ENCODE measurements at places on chromosomes 5 and 9.

- H3K4me3 ChIP-seq, result no peak overlapping the region
- no peaks in the 10 kb centered on the region for H3K27me3 ChIP-seq
- DNase-seq, result no peak
- H3K36me3 ChIP-seq, result no peaks in the 10 kb centered on the region
- no peak overlapping the region for H3K27ac ChIP-seq
Measured at GRCh38 chr5:17966640-17967402, 332.6 kb downstream of the TAF11L14 start.

DNA sequence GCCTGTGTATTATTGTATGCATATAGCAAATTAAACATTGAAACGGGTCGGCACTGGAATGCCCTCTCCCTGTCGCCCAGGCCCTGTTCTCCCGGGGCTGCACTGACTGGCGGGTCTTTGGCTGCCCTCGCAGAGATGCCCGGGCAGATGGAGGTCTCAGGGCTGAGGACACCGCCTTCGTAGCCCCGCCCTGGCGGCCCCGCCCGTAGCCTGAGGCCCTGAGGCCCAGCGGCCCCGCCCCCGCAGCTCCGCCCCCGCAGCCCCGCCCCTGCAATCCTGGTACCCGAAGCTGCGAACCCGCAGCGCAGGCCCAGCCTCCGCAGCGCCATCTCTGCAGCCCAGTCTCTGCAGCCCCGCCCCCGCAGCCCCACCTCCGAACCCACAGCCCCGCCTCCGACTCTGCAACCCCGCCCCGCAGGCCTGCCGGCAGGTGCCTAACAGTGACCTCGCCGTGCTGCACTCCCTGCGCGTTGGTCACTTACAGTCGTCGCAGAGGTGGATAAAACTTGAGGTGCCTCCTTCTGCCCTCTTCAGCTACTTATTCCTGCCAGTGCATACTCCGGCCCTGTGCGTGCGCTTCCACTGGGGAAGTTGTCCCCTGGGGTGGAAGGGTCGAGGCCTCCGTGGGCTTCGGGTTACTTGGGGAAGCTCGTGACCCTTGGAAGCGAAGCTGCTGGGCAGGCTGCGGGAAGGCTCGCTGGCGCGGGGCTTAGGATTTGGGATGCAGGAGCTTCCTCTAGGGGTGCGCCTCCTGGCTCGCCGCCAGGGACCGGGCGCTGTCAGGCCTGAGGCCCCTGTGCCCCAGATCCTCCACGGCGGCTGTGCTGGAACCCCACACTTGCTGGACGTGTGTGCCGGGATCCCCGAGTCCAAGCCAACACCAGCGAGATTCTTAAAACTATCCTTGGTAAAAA lies 72.3 kb downstream of the ICE1 start:
- no peak overlapping the region for H3K4me3 ChIP-seq
- no peak overlapping the region for H3K27ac ChIP-seq
- peaks cover 18% of the 10 kb centered on the region for H3K4me1 ChIP-seq
- peaks cover 2% of the 10 kb centered on the region for H3K27me3 ChIP-seq
- DNase-seq, result peak; percentile 89

DNA sequence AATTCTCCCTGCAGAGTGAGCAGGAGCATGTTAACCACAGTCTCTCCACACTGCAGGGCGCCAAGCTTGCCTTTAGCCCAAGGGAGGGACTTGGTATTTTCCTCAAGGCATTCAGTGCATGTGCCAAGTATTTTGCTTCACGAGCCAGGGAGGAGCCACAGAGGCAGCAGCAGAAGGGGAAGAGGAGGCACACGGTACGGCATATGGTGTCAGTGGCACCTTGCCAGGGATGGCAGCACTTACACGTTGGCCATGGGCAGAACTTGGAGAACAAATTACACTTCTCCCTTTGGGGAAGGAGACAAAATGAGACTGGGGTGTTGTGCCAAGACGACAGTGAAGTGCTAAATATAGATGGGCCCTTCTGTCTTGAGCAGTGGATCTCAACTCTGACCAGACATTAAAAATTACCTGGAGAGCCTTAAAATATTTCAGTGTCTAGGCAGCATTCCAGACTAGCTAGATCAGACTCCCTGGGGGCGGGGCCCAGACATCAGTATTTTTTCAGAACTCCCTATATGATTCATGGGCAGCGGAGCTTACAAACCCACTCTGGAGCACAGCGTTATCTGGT lies 155.8 kb downstream of the DRD1 start:
- DNase-seq, result no peak
- no peaks in the 10 kb centered on the region for H3K36me3 ChIP-seq
- H3K27me3 ChIP-seq, result no peaks in the 10 kb centered on the region
- H3K4me3 ChIP-seq, result no peak overlapping the region
- no peaks in the 10 kb centered on the region for H3K4me1 ChIP-seq

GRCh38 chr5:122145906-122146305 lies 16.6 kb downstream of the ZNF474 start:
- no peak overlapping the region for H3K4me3 ChIP-seq
- H3K27ac ChIP-seq, result no peak overlapping the region
- no peaks in the 10 kb centered on the region for H3K36me3 ChIP-seq
- DNase-seq, result no peak
- H3K27me3 ChIP-seq, result no peaks in the 10 kb centered on the region

DNA sequence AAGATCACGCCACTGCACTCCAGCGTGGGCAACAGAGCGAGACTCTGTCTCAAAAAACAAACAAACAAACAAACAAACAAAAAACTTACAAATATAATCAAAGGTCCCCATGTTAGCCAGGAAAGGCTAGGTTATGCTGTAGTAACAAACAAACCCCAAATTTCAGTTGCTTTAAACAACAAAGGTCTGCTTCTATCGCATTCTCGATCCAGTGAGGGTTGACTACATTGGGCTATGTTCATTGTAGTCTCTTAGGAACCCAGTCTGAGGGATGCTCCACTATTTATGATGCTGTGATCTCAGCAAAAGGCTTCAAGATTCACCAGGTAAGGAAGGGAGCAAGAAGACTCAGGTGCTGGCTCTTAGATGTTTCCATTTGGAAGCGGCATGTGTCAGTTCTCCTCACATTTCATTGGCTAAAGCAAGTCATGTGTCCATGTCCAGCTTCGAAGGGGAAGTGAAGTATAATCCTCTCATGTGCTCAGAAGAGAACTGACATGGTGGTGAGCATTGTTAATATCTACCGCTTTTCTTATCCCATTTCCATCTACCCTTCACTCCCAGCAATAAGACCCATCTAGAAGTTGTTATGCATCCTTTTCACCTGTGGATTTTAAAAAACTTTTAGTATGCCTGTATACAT lies 26.5 kb upstream of the NEK6 start:
- no peak overlapping the region for H3K27ac ChIP-seq
- no peaks in the 10 kb centered on the region for H3K36me3 ChIP-seq
- H3K4me3 ChIP-seq, result no peak overlapping the region
- H3K4me1 ChIP-seq, result no peaks in the 10 kb centered on the region

DNA sequence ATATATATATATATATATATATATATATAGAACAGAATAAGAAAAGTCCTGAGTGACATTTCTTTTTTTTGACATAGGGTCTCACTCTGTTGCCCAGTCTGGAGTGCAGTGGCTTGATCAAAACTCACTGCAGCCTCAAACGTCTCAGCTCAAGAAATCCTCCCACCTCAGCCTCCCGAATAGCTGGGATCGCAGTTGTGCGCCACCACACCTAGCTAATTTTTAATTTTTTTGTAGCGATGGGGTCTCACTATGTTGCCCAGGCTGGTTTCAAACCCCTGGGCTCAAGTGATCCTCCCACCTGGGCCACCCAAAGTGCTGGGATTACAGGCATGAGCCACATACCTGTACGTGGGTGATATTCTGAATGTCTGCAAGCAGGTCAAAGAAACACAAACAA lies 48.3 kb downstream of the SPRY4 start:
- no peak for DNase-seq
- H3K4me1 ChIP-seq, result no peaks in the 10 kb centered on the region
- no peak overlapping the region for H3K4me3 ChIP-seq
- no peaks in the 10 kb centered on the region for H3K36me3 ChIP-seq
- H3K27me3 ChIP-seq, result no peaks in the 10 kb centered on the region

- no peaks in the 10 kb centered on the region for H3K4me1 ChIP-seq
- DNase-seq, result no peak
- H3K4me3 ChIP-seq, result no peak overlapping the region
- H3K36me3 ChIP-seq, result no peaks in the 10 kb centered on the region
Measured at GRCh38 chr9:119240546-119240945, 128.7 kb downstream of the BRINP1 start.

DNA sequence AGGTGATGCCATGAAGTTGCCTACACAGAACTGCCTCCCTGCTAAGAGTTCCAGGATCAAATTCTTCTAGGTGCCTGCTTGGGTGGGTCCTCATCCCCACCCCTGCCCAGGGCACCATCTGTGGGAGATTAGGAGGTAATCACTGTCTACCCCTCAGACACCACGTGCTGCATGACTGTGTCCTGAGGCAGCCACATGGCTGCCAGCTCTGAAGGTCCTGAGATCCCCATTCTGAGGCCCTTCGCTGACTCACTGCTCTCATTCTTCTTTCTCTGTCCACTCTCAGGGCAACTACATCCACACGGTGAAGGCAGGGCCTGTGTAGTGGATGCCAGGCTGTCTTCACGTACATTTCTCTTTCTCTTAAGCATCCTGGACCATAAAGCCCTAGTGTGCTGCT lies 222.9 kb upstream of the ANKRD55 start:
- H3K36me3 ChIP-seq, result no peaks in the 10 kb centered on the region
- H3K4me3 ChIP-seq, result no peak overlapping the region
- peaks cover 2% of the 10 kb centered on the region for H3K4me1 ChIP-seq

GRCh38 chr9:108864446-108864845 lies 2.4 kb downstream of the ACTL7A start:
- H3K27me3 ChIP-seq, result no peaks in the 10 kb centered on the region
- no peak overlapping the region for H3K4me3 ChIP-seq
- H3K36me3 ChIP-seq, result peaks cover 2% of the 10 kb centered on the region
- DNase-seq, result no peak

DNA sequence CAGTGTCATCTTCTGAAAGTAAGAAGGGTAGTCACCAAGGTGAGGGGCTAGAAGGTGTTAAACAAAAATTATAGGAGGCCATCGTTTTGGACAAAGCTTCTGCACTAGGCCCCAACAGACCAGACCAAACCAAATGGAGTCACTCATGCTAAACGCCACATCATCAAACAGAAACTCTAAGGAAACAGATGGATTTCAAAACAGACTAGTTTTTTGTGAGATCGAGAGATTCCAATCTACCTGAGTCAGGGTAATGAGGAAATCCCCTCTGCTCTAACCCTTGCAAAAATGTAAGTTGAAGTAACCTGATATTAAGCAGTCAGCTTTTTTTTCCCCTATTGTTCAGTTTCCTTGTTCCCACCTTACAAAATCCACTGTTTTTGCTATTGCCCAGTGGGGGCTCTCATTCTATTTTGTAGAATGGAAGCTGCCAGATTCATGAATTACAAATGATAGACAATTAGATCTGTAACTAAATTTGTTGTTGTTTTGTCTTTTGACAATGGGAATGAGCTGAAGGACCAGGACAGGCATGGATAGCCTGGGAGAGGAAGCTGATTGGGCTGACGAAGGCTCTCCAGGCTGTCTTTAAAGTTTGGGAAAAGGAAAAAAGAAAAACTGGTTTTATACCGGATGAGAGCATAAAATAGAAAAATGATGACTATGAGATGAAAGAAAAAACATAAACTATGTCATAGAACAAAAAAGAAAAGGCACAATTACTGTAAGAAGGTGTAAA lies 94.7 kb upstream of the ADAMTSL1 start:
- no peak overlapping the region for H3K27ac ChIP-seq
- DNase-seq, result no peak
- H3K4me1 ChIP-seq, result no peaks in the 10 kb centered on the region
- H3K27me3 ChIP-seq, result no peaks in the 10 kb centered on the region
- no peaks in the 10 kb centered on the region for H3K36me3 ChIP-seq
- no peak overlapping the region for H3K4me3 ChIP-seq

DNA sequence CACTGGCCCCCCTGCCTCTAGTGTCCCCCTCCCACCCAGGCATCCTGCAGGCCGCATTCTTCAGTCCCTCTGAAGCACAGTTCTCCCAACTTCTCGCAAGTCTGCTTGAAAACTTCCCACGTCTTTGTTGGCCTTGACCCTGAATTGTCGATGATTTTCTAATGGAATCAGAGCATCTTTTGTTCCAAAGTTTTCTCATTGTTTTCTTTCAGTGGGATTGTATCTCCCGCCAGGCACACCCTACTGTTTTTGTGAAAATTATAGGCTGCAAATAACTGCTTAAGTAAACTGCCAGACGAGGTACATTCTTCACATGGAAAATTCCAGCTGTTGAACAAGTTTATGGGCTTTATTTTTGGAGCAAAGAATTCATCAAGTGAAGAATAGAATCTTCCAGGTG lies 122.6 kb upstream of the SLC25A48 start:
- DNase-seq, result no peak
- H3K36me3 ChIP-seq, result no peaks in the 10 kb centered on the region
- peaks cover 4% of the 10 kb centered on the region for H3K27me3 ChIP-seq
- H3K4me1 ChIP-seq, result no peaks in the 10 kb centered on the region
- no peak overlapping the region for H3K27ac ChIP-seq

DNA sequence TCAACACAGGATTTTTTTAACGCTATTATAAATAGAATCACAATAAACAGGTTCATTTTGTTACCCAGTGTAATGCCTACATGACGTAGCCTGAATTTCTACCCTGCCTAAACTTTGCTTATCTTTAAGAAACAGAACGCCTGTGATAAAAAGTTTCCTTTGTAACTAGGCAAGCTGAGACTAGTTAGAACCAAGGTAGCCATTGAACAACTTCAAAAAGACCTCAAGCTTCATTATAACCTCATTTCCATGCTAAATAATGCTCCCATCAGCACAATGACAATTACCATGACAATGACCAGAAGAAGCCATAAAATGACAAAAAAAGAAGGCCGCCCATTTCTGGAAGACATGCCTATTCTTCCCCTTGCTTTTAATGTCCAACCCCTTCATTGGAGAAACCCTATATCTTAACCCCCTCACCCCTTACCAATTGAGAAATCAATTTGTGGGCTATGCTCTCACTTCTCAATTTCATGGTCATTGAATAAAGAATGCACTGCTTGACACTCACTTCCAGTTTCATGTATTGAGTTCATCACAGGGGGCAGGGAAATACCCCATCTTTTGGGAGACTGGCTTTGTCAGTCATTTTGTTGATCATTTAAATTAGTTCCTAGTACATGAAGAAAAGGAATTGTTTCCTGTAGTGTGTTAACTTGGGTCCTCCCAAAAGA lies 276.8 kb downstream of the MCTP1 start:
- no peak for DNase-seq
- H3K36me3 ChIP-seq, result no peaks in the 10 kb centered on the region
- H3K27ac ChIP-seq, result no peak overlapping the region
- H3K4me3 ChIP-seq, result no peak overlapping the region
- no peaks in the 10 kb centered on the region for H3K4me1 ChIP-seq

GRCh38 chr9:109708451-109708945 lies 71.5 kb upstream of the PALM2AKAP2 start:
- H3K27me3 ChIP-seq, result peaks cover 6% of the 10 kb centered on the region
- H3K4me1 ChIP-seq, result no peaks in the 10 kb centered on the region

- H3K27me3 ChIP-seq, result no peaks in the 10 kb centered on the region
- DNase-seq, result no peak
- H3K4me1 ChIP-seq, result no peaks in the 10 kb centered on the region
- no peak overlapping the region for H3K4me3 ChIP-seq
- no peak overlapping the region for H3K27ac ChIP-seq
Measured at GRCh38 chr9:37521111-37521510, 35.4 kb downstream of the POLR1E start.

GRCh38 chr9:31519011-31519410 lies 865.4 kb upstream of the ACO1 start:
- no peaks in the 10 kb centered on the region for H3K27me3 ChIP-seq
- H3K36me3 ChIP-seq, result no peaks in the 10 kb centered on the region
- DNase-seq, result peak; percentile 58
- no peak overlapping the region for H3K4me3 ChIP-seq
- H3K4me1 ChIP-seq, result peaks cover 14% of the 10 kb centered on the region
